ENCODE measurements at places on chromosomes 2 and 18. TPM values are rescaled to one million over a fixed set of nuclear protein-coding genes. Genes with fewer than 3 reads are reported as not detected.

TDRD15 gene
- total RNA-seq, result not detected

MROH2A gene
- not detected for total RNA-seq

CRYGC gene
- total RNA-seq, result not detected

DNA sequence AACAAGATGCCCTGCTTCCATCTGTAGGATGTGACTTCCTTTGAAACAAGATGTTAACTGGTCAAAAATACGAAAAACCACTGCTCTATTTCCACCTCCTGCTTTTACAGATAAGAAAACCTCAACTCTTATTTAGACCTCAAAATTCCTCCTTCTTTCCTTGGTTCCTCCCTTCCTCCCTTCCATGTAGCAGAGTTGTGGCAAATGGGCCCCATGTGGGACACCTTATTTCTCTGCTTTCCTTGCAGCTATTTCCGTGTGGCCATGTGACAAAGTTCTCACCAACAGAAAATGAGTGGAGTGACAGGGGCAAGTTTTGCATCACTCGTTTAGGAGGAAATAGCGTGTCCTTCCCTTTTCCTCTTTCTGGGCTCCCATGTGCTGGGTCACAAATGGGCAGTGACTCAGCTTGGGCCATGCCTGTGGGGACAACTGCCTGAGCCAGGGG lies 69.4 kb upstream of the SMAD2 start:
- DNase-seq, result no peak
- no peaks in the 10 kb centered on the region for H3K36me3 ChIP-seq
- H3K27ac ChIP-seq, result no peak overlapping the region

- no peaks in the 10 kb centered on the region for H3K36me3 ChIP-seq
- H3K27me3 ChIP-seq, result no peaks in the 10 kb centered on the region
- DNase-seq, result no peak
- H3K4me3 ChIP-seq, result no peak overlapping the region
- H3K4me1 ChIP-seq, result no peaks in the 10 kb centered on the region
Observed at GRCh38 chr2:69242651-69243051, 144.4 kb downstream of the GFPT1 start.

DNA sequence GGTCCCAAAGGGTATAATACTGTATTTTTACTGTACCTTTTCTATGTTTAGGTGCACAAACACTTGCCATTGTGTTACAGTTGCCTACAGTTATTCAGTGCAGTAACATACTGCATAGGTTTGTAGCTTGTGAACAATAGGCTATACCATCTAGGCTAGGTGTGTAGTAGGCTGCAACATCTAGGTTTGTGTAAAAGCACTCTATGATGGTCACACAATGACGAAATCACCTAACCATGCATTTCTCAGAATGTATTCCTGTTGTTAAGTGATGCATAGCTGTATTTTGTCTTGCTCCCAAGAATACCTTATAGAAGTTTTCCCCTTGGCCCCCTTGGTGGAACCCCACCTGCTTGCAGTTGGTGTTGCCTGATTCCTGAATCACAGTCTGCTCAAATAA lies 29.3 kb upstream of the AGFG1 start:
- no peaks in the 10 kb centered on the region for H3K36me3 ChIP-seq
- H3K27me3 ChIP-seq, result no peaks in the 10 kb centered on the region
- H3K4me1 ChIP-seq, result no peaks in the 10 kb centered on the region
- no peak for DNase-seq
- no peak overlapping the region for H3K27ac ChIP-seq
